ENCODE measurements at places on chromosomes 4 and X.

DNA sequence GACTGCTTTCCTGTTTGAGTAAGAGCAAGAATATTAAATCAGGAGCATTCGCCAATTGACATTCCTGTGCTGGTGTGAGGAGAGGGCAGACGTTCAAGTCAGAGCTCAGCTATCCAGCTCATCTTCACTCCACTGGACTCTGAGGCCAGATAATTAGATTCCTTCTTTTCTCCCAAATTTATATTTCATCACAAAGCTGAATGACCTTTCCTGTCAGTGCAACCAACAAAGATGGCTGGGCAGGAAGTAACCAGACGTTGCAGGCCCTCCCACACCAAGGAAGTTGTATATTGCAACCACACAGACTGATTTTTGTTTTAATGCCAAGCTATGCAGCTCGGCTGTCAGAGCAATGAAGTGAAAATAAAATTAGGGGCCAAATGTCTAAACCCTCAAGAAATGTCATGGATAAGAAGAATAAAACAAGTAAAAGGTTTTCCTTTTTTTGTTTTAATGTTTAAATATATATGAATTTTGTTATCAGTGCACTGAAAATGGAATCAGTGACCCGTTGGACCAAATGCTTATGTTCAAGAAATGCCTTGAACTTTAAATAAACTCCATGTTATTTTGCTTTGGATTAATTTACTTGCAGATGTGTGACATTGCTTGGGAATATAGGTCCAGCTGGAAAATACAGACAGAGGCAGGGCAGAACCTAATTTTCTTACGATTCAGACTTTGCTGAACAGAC, 578.9 kb upstream of the FAT1 start:
- DNase-seq: no peak

- DNase-seq: no peak
These were observed 54.3 kb upstream of the TET2 start for GRCh38 chr4:105092356-105092755.

DNA sequence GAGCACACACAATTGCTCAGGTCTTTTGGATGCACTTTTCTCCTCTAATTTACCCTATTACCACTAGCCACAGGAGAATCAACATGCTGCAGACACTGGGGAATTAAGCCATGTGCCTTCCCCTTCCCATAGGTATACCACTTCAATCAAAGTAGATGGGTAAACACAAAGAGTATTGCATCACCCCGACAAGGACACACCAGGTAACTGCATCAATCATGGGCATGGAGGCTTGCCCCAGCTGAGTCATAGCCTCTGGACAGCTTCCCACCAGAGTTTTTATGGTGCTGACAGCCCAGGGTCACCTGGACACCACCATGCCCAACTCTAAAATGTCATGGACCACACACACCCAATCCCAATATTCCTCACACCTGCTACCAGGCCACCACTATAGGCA, 197.2 kb upstream of the AR start:
- no peak for DNase-seq

DNA sequence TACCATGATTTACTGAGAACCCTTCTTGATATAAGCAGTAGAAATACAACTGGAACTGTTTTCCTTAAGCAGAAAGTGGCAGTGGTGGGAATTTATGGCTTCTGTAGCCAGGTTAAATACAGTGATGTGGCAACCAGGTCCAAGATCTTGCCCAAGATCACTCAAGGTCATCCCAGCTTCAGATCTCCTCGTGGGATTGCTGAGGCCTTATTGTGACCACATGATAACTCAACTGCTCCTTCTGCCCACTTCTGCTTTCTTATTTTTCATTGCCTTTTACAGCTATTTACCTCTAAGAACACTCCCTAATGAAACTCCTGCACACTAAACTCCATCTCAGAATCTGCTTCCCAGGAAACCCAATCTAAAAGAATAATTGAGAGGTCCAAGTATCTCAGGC, 12.4 kb upstream of the CYBB start:
- DNase-seq: no peak

DNA sequence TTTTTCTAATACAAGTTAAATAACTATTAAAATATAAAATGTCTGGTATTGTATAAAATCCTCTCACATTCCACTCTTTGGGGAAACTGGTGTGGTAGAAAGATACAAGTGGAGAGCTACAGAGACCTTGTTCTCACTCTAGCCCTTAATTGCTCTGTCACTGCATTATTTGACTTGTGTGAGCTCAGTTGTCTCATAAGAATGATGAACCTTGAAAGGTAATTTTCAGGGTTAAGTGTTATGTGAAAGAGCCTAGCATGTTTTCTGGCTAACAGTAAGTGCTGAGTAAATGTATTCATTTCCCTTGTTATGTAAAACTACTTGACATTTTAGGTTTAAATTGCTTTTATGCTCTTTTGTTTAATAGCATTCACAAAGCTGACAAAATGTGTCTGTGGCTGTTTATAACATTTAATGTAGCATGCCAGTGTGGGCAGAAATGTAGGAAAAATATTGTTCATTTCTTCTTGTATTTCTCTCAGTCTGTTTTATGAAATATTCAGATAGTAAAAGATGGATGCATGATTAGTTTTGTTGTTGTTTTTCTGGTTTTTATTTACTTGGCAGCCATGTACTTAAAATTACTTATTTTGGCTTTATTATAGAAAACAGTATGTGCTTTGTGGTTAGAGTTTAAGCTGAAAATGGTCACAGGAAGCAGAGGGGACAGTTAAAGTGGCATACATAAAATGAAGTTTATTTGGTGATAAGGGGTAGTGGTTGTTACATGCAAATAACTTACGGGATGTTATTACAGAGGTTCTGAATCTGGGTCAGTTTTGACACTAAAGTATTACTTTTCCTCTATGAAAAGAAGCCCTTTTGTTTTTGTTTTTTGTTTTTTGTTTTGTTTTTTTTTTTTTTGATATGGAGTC, 29.2 kb downstream of the SLAIN2 start:
- DNase-seq: peak; percentile 72

DNA sequence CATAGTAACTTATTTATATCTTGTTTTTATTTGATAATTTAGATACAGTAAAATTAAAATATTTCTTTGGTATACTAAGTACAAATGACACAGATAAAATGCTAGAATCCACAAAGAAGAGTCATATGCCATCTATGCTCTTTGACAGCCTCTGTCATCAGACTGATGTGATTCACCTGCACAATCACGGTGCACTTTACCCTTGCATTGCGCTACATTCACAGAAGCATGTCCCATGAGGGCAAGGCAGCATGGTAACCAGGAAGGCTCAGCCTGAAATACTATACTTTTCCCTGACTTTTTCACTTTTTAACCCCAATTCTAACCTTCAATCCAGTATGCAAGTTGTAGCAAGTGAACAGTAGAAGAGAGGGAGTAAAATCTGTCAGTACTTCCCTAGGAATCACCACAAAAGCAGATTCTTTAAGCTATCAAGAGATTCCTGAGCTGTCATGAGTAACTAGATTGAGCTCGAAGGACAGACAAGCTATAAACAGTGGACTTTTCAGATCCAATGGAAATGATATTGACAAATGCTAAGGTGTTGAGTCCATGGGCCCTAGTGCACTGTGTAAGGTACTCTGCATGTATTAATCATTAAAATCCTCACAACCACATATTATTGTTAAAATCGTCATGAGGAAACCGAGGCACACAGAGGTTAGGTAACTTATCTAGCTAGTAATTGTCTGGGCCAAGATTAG, 14.2 kb downstream of the SEC24D start:
- DNase-seq: no peak

GRCh38 chr4:4637710-4638109, 95.9 kb upstream of the STX18 start:
- DNase-seq: no peak

- DNase-seq: no peak
These were observed 30.4 kb downstream of the ARHGEF6 start for GRCh38 chrX:136750364-136750763.

DNA sequence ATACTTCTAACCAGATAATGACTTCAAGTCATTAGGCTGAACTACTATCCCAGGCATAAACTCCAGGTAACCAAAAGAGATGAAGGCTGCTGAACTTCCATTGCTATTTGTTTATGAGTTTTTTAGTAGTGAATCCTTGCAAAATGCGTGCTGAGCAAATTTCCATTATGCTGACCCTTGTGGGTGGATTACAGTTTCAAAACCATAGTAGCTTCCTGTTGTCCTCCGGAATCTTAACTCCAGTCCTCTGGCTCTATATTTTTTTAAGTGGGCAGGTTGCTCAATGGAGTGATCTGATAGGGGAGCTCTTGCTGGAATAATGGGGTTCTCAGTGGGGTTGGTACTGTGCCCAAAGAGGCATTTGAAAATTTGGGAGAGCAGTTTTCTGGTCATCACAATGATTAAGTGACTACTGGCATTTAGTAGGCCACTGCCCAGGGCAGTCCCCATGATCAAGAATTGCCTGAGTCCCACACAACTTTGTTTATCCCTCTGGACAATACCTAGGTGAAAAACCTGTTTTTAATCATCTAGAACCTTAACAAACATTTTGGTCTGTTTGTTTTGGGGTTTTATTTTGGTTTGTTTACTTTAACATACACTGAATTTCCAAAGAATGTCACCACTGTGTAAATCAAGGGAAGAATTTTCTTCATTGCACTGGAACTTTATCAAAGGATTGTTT, 302.3 kb upstream of the GATB start:
- no peak for DNase-seq

- no peak for DNase-seq
These were observed 20.0 kb downstream of the PHOX2B start for GRCh38 chr4:41728573-41728913.

GRCh38 chr4:26420913-26421312, 69.4 kb downstream of the CCKAR start:
- no peak for DNase-seq

- no peak for DNase-seq
These were observed 188.5 kb downstream of the SPRY1 start for GRCh38 chr4:123585111-123585510.

- DNase-seq: no peak
These were observed 161.1 kb upstream of the NDST4 start for GRCh38 chr4:115274545-115274944.

DNA sequence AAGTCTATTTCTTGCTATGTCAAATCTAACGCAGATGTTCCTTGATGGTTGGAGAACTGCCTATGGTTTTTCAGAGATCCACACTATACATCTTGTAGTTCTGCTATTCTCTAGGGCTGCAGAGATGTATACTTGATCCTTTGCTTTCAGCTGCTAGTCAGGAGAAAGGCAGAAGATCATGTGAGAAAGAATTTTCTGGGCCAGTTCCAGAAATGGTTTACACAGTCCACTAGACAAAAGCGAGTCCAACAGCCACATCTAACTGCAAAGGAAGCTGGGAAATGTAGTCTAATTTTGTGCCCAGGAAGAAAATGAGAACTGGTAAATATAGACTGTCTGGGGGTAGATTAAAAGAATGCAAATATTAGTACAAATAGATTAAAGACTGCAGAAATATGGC, 394.3 kb upstream of the SLIT2 start:
- no peak for DNase-seq

DNA sequence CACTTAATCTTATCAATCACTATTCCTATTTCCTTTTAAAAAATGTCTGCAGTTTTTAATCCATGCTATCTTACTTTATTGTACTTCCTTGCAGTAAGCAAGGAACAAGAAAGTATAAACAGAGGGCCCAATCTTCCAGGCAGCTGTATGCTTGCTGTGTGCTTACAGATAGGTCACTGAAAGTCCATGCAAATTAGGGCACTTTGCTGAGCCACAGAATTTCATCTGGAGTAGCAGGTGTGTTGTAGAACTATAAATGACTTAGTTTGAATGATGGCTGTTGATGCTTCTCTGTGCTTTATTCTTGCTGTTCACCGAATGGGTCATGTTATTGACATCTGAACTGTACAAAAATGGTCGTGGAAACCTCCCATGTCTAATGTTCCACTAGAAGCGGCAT, 154.6 kb downstream of the ATOH1 start:
- no peak for DNase-seq

DNA sequence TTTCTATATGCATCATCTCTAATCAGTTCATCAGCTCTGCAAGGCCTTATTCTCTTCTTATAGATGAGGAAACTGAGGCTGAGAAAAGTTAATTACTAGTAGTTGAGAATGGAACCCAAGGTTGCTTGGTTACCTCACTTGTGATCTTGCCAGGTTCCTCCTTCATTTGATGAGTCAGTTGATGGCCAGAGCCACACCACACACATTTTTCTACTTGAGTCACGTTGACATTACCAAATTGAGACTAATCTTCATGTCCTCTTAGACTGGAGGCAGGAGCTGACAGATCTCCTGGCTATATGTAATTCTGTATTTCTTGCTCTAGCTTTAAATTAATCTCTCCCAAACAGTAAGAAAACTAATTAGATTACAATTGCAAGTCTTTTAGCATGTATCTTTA, 428.4 kb downstream of the AFF2 start:
- DNase-seq: no peak

DNA sequence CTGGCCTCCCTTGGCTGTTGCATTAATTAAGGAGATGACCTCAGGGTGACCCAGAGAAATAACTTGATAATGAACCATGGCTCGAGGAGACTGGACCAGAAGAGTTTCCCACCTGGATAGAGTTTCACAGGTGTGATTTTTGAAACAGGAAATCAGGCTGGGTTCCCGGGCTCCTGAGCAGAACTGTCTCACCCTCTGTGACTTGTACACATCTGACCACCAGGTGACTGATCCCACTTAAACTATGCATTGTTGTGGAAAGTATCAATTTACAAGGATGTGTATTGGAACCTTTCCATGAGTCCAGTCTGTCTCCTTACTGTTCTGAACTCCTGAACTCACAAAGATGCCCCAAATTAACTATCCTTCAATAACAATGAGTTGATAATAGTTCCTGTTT, 220.3 kb downstream of the PTTG2 start:
- no peak for DNase-seq

DNA sequence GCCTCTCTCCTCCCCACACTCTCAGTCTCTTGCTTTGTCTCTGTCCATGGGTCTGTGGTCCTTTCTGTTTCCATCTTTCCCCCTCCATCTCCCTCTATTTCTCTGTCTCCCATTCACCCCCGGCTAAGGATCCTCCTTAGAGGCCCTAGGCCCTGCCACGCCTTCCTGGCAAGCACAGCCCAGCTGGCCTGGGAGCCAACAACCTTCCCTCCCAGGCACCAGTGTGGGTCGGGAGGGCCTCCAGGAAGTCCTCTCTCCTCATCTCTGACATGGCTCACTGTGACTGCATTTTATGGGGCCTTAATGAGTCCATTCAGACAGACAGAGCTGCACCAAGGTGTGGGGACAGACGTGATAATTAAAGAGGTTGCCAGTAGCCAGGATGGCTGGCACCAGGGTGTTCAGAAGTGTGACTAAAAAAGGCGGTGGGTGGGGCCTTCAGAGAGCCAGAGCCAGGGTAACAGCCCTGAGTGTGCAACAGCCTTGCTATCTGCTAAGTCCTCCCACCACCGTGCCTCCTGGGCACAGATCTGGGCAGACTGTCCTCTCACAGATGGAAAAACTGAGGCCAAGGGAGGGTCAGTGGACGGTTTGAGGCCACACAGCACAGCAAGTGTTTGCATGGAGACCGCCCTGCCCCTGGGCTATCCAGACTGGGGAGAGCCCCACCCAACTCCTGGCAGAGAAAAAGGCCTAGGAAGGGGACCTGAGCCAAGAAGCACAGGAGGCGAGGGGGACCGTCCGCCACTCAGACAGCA, 31.5 kb downstream of the BLOC1S4 start:
- no peak for DNase-seq

GRCh38 chr4:105122350-105122749, 24.3 kb upstream of the TET2 start:
- DNase-seq: no peak

- no peak for DNase-seq
These were observed 127.3 kb upstream of the FAT4 start for GRCh38 chr4:125187226-125188176.

GRCh38 chr4:101020956-101021355, 326.4 kb downstream of the PPP3CA start:
- DNase-seq: no peak

- no peak for DNase-seq
These were observed 10.0 kb downstream of the QRFPR start for GRCh38 chr4:121370729-121371325.
